Activated naive CD8-positive, alpha-beta T cell treated with anti-CD3 and anti-CD28 coated beads, Interleukin-2, amount 10 ng/mL, durations not matched to agents 7 days and 5 days (primary cell): ENCODE measurements at places on chromosomes 7 and 10. TPM values are rescaled to one million over a fixed set of nuclear protein-coding genes. Genes with fewer than 3 reads are reported as not detected.

The CLCN1 gene
- total RNA-seq: not detected

The EFCAB10 gene
- total RNA-seq: not detected

The ITPRIP gene
- 24.7 TPM for total RNA-seq

- peaks cover 1% of the 10 kb centered on the region for H3K36me3 ChIP-seq
- peaks cover 2% of the 10 kb centered on the region for H3K4me1 ChIP-seq
- peak; percentile 30 for DNase-seq
- no peak overlapping the region for H3K27ac ChIP-seq
These were observed 1.8 kb upstream of the VAX1 start for GRCh38 chr10:117139581-117140524.

- no peaks in the 10 kb centered on the region for H3K27me3 ChIP-seq
- H3K36me3 ChIP-seq: no peaks in the 10 kb centered on the region
- H3K4me3 ChIP-seq: no peak overlapping the region
- H3K4me1 ChIP-seq: no peaks in the 10 kb centered on the region
- H3K27ac ChIP-seq: no peak overlapping the region
These were observed 292.9 kb downstream of the FZD1 start for GRCh38 chr7:91556956-91557650.
